ENCODE measurements at places on chromosomes 6 and 20.

DNA sequence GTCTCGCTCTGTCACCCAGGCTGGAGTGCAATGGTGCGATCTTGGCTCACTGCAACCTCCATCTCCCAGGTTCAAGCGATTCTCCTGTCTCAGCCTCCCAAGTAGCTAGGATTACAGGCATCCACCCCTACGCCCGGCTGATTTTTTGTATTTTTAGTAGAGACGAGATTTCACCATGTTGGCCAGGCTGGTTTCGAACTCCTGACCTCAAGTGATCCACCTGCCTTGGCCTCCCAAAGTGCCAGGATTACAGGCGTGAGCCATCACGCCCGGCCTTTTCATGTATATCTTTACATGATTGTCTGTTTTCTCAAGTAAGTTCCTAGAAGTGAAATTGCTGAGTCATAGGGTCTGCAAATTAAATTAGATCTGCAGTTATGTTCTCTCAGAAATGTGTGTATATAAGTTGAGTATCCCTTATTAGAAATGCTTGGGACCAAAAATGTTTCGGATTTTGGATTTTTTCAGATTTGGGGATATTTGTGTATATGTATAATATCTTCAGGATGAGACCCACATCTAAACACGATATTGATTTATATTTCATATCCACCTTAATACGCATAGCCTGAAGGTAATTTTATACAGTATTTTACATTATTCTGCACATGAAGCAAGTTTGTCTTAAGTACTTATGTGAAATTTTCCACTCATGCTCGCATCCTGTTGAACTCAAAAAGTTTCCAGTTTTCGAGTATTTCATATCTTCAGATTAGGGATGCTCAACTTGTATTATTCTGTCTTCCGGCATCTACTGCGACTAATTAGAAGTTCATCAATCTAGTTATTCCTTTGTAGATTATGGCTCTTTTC, 40.4 kb downstream of the TAB2 start:
- no peak for DNase-seq

DNA sequence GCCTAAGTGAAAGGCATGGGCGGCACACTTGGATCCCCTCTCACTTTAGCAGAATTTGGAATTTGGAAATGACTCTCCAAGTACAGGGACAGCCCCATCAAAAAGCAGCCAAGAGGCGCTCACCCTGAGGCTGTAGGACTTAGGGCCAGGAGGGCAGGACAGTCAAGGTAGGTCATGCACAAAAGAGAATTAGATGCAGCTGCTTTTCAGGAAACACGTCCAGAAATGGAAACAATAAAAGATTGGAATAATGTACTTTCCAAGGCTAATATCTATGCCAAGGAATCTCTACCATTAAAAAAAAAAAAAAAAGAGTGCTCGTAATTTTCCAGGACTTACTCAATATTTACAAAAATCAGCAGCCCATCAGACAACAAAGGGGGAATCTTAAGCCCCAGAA, 19.9 kb downstream of the PREP start:
- no peak for DNase-seq

DNA sequence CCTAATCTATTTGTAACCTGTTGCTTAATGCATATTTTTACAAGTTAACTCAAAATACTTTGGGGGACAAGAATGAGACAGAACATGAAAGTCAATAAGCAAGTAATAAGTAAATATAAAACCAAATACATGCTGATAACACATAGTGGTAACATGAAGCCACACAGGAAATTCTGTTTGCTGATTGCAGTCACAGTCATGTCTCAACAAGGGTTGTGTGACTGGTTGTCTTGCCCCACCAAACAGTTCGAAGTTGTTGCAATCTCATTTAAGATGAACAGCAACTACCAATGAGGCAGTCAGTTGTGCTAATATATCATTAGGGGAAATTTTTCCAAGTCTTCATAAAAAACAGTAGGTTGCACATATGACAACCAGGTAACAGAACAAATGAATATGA, 14.5 kb downstream of the CD24 start:
- no peak for DNase-seq

- no peak for DNase-seq
Observed at GRCh38 chr6:17446713-17447112, 53.3 kb downstream of the CAP2 start.

GRCh38 chr6:31547727-31548543, 527 bp downstream of the NFKBIL1 start:
- DNase-seq, result no peak

- DNase-seq, result no peak
Observed at GRCh38 chr20:11305406-11305805, 612.3 kb upstream of the BTBD3 start.

GRCh38 chr20:47784599-47785310, 526 bp downstream of the SULF2 start:
- no peak for DNase-seq

- no peak for DNase-seq
Observed at GRCh38 chr6:71349976-71350615, 61.5 kb downstream of the OGFRL1 start.

- DNase-seq, result no peak
Observed at GRCh38 chr6:32254761-32255198, 30.9 kb upstream of the NOTCH4 start.

GRCh38 chr6:87099472-87099871, 4.6 kb upstream of the CGA start:
- DNase-seq, result no peak

DNA sequence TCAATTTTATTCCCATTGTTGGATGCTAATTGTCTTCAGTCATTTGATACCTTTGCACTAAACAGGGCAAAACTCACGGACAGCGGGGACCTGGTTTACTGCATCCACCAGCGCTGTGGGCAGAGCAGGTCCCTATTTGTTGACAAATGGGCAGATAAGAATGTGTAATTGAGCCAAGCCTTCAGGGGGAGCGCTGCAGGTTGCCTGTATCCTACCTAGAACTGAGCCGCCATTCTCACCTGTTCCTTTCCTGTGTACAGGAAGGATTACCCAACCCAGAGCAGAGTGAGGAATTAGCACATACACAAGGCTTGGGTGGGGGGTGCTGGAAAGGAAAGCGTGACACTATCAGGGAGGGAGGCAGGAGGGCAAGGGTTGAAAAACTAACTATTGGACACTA, 89.1 kb upstream of the FOXA2 start:
- DNase-seq, result no peak

GRCh38 chr6:141482796-141483597, 649.7 kb upstream of the GJE1 start:
- DNase-seq, result no peak

GRCh38 chr6:19818805-19819204, 18.4 kb upstream of the ID4 start:
- DNase-seq, result no peak

DNA sequence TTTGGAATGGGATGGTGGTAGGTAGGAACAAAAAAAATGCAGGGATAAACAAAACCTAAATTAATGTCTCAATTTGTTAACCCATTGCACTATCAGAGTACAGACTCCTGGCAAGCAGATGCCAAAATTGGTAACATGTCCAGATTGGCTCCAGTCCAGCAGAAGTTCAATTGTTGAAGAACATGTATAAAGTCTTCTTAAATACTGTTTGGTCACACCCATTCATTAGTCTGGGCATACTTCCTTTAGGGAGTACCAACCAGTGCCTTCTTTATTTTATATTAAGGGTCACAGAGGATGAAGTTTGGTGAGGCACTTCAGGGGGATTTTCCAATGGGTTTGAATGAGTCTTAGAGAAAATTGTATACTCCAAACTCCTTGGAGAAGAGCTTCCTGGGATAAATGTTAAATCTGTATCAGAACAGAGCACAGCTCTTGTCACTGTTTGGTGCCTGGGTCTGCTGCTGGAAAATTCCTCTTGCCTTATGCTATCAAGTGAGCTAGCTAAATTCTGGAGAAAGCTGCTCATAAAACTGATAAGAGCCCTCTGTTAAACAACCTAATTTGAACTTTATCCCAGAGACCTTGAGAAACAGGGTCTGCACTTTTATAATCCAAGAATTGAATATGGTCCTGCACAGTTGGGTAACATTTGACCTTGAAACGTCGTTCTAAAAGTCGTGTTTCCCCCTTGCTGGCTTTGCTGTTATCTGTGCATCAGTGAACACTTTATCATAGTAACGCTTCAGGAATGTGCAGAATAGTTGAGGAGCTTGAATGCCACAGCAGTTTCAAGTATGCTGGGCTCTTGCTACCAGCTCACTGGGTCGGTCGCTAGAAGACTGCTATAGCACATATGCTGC, 334.1 kb upstream of the CITED2 start:
- no peak for DNase-seq

- no peak for DNase-seq
Observed at GRCh38 chr20:17651129-17651759, 30.8 kb downstream of the RRBP1 start.

- no peak for DNase-seq
Observed at GRCh38 chr6:17297271-17298080, 16.3 kb downstream of the RBM24 start.

GRCh38 chr20:43682446-43682845, 15.5 kb downstream of the MYBL2 start:
- DNase-seq, result no peak

DNA sequence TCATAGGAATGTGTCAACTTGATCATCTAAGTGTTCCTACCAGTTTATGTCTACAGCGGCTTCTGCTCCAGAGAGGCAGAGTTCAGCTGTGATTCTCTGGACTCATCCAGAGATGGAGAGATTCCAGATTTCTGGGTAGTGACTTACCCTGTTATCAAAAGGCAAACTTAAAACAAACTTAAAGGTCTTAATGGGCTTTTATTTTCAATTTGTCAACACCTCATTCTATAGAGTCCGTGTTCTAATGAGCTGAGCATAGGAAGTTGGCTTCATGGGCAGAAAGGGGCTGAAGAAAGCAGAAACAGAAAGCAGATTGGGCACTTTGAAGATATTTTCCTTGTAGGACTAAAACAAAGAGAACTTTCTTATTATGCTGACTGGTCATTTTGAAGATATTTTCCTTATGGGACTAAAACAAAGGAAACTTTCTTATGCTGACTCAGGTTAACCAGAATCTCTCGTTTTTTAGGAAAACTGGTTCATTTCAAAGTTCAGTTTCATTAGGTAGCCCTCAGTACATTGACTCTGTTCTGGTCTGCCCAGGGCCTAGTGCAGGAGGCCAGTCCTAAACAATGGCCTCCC, 185.1 kb downstream of the CDH26 start:
- DNase-seq, result no peak

DNA sequence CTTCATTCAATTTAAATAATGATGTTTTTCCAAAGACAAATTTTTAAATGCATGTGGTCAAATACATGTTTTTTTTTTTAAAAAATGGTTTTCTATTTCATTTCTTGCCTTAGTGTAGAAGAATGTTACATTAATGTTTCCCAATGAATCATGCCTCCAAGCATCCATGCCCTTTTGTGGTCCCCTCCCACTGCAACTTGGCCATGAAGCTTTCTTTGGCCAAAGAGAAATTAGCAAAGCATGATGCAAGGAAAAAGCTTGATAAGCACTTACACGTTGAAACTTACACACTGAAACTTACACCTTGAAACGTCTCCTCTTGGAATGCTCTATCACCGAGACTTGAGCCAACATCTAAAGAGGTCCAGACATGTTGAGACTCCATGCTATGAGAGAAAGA, 93.0 kb upstream of the ELOVL5 start:
- no peak for DNase-seq

DNA sequence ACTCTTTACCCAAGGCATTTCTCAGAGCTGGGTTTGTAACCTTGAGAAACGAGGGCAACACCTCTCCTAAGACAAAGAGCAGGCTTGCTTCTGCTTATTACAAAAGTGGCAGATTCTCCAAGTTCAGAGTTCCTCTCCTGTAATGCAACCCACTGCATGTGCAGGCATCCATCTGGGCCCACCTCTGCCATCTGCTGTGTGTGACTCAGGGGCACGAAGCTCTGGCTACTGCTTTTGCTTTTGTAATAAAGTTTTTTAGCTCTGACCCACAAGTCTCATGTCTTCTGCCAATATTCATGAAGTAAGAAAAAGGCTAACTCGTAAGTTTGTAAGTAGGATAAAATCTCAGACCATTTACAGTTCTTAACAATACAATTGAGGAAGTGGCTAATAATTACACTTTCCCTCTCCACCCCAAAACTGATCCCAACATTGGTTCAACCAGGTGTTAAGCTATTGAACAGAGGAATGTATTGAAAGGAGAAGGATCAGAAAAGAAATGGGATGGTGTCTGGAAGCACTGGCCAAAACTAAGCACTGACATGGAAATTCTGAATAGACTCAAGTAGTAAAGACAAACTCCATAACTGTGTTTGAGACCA, 51.7 kb upstream of the SMLR1 start:
- DNase-seq, result no peak

GRCh38 chr6:82057846-82058554, 189.5 kb downstream of the IBTK start:
- DNase-seq, result no peak

DNA sequence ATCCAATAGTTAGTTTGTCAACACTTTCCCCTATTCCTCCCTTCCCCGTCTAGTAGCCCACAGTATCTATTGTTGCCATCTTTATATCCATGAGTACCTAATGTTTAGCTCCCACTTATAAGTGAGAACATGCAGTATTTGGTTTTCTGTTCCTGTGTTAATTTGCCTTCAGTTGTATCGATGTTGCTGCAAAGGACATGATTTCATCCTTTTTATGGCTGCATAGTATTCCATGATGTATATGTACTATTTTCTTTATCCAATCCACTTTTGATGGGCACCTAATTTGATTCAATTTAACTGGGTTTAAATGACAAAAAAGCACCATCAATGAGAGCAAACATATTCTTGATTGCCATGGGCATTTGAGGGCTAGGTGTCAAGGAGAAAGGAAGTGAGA, 321.5 kb upstream of the TBX18 start:
- no peak for DNase-seq

DNA sequence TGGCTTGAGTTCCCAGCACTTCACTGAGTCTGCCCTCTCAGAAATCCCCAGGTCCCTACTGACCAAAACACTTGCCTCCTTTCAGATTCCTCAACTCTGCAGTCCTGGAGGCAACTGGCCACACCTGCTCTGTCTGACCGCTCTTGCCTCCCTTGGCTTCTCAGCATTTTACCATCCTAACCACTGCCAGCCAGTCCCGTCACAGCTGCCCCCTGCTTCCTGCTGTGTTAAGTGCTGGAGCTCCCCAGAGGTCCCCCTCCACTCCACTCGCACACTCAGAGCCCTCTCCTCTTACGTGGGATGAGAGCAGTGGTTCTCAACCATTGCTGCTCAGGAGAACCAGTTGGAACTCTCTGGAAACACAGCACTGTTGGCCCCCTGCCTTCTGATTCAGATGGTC, 20.5 kb downstream of the ADAT2 start:
- no peak for DNase-seq

DNA sequence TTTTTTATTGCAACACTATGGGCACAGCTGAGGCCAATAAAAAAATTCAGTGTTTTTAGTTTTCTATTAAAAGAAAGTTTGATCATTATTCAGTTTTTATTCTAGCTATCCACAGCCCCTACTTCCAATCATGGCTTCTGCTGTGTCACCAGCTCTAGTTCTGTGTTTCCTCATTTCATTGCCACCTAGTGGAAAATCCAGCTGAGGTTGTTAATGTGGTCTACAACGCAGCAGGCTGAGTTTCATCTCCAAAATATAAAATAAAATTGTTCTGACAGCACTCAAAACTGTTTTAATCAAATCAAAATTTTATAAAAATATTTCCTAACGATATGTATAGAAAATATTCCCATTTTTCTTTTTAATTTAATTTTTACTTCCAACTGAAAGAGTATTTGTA, 13.6 kb downstream of the COL9A1 start:
- DNase-seq, result no peak

- no peak for DNase-seq
Observed at GRCh38 chr6:142947714-142948480, 2.9 kb upstream of the HIVEP2 start.

GRCh38 chr20:1503564-1504227, 12.5 kb upstream of the SIRPB2 start:
- peak; percentile 56 for DNase-seq

Measured in activated CD8-positive, alpha-beta memory T cell treated with anti-CD3 and anti-CD28 coated beads for 4 hours (primary cell).